ENCODE measurements at places on chromosomes 13 and 19.

DNA sequence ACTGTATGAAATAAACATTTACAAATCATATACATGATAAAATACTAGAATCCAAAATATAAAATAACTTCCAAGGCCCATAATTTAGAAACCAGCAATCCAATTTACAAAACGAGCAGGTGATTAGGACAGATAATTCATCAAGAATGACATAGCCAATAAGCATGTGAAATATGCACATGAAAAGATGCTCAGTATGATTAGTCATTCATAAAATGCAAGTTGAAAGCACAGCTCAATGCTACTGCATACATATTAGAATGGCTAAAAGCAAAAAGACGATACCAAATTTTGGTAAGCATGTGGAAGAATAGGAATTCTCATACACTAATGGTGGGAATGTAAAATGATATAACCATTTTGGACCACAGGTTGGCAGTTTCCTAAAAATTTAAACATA lies 837.2 kb upstream of the MIR17HG start:
- DNase-seq, result no peak

DNA sequence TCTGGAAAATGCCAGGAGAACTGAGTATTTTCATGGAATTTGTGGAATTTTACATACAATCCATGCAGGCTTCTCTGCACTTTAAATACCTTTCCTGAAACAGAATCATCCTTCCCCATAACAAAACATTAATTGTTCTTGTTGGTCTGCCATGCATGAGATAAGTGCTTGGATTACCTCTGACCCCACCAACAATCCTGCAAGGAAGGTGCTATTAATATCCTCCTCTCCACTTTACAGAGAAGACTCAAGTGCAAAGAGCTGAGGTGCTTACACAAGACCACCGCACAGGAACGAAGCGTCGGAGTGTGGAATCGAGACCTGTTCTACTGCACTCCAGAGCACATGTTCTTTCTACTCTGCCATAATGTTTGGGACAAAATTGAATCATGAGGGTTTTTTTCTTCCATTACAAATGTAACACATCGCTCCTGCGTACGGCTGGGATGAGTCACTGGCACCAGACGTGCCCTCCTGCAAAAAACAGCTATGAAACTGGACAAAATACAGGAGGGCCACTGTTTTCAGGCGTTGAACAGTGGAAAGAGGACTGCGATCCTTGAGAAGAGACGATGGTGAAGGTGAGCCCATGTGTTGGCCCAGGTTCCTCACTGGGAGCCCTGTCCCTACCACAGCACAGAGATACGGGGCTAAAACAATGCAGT lies 12.9 kb upstream of the LRRC4B start:
- DNase-seq, result no peak

- DNase-seq, result no peak
These were observed 15.7 kb upstream of the SELENOW start for GRCh38 chr19:47762615-47763308.

- DNase-seq, result no peak
These were observed 38.4 kb upstream of the CYP4F8 start for GRCh38 chr19:15576526-15577156.

DNA sequence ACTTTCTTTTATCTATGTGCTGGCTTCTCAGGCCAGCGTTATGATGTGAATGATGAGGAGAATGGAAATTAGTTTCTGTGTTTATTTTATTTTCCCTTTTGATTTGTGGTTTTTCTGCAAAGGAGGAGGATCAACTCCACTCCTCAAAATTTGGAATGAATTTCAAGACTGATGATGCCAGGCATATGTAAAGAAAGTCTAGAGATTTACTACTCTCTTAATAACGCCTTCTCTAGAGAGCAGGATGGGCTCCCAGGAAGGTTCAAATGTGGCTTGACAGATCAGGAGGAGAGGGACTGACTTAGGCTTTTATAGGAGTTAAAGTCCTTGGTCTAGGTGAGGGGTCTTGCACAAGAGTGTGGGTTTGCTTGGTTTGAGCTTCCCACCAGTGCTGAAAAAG lies 15.1 kb upstream of the POSTN start:
- no peak for DNase-seq

DNA sequence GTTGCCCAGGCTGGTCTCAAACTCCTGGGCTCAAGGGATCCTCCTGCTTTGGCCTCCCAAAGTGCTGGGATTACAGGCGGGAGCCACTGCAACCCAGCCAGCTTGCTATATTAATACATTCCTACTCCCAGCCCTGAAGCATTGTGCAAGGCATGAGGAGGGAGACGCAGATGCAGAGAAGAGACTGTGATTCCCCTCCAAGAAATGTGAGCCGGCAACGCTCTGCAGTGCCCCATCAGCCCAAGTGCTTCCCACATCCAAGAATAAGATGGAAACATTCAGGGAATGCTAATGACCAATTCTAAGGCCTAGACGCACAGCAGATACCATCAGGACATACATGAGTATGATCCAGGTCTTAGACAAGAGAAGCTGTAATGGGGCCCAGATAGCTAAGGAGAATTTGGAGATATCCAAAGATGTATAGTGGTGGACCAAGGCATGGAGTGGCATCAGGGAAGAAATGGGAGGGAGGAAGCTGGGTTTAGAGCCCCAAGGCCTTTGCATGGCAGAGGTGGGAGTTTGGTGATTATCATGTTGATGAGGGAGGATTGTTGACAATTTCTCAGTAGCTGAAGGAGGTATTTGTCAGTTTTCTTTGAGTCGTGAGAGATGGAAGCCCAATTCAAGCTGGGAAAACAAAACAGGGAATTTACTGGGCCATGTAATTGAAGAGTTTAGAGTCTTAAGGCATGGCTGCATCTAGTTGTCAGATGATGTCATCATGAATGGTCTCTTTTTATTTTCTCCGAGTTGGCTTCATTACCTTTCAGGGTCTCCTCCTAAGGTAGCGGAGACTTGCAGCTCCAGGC lies 2.9 kb downstream of the PPM1N start:
- no peak for DNase-seq

- DNase-seq, result no peak
These were observed 87.4 kb upstream of the UBL3 start for GRCh38 chr13:29937841-29938240.

GRCh38 chr19:13334801-13335481 lies 171.3 kb downstream of the CACNA1A start:
- no peak for DNase-seq

GRCh38 chr13:94192431-94192975 lies 287.0 kb downstream of the DCT start:
- DNase-seq, result peak; percentile 16

DNA sequence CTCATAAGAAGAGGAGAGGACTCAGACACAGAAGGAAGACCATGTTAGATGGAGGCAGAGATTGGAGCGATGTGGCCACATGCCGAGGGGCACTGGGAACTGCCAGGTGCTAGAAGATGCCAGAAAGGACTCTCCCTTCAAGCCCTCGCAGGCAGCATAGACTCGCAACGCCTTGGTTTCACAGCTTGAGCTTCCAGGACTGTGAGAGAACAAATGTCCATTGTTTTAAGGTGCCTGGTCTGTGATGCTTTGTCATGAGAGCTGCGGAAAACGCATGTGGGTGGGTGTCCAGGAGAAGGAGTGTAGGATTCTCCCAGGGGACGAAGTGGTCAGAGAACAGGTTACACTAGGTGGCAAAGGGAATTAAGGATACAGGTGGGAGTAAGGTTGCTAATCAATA lies 125.9 kb upstream of the USP29 start:
- no peak for DNase-seq

DNA sequence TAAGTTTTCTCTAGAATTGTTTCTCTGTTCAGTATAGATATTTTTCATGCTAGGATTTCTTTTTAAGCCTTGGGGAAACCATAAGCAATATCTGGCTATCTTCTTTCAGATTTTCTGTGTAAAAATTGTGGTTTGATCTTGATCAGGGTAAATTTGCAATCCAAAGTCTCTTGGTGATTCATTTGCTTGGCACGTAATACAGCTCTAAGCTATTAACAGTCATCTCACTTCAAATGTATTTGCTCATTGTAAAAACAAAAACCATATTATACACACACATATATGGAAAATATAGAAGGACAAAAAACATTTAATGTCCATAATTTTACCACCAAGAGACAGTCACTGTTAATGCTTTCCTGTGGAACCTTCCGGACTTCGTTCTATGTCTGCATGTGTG lies 191.0 kb downstream of the SHISA2 start:
- DNase-seq, result peak; percentile 78
